ENCODE measurements at places on chromosomes 16 and 17.

- DNase-seq, result no peak
- H3K36me3 ChIP-seq, result no peaks in the 10 kb centered on the region
- H3K27ac ChIP-seq, result no peak overlapping the region
- no peak overlapping the region for H3K4me3 ChIP-seq
- H3K27me3 ChIP-seq, result no peaks in the 10 kb centered on the region
- peaks cover 31% of the 10 kb centered on the region for H3K4me1 ChIP-seq
Measured at GRCh38 chr16:88943741-88944140, 33.3 kb downstream of the CBFA2T3 start.

- no peaks in the 10 kb centered on the region for H3K4me1 ChIP-seq
- no peaks in the 10 kb centered on the region for H3K27me3 ChIP-seq
- no peaks in the 10 kb centered on the region for H3K36me3 ChIP-seq
Measured at GRCh38 chr17:30964876-30965275, 6.0 kb upstream of the RNF135 start.

DNA sequence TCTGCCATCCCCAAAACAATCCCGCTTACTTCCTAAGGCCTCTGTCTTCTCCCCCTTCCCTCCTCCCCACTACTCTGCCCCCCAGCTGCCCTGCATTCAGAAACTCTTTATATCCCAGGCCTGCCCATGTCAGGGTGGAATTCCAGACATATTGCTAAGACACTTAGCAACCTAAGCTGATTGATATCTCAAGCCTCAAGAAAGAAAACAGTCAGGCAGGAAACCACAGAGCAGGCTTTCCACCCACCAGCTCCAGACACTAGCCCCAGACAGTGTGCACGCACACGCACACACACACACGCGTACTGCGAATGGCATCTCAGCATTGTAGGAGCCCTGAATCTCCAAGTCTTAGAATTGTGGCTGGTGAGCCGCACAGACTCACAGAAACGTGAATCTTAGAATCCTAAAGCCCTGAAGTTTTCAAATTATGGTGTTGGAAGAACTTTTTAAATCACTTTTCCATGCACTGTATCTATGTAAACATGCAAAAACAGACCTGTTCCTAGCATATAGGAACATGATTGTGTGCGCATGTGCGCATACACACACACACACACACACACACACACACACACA lies 8.8 kb upstream of the LPCAT2 start:
- H3K27ac ChIP-seq, result peak overlapping the region; percentile 53
- H3K4me3 ChIP-seq, result no peak overlapping the region
- H3K27me3 ChIP-seq, result no peaks in the 10 kb centered on the region
- no peaks in the 10 kb centered on the region for H3K4me1 ChIP-seq
- DNase-seq, result no peak

DNA sequence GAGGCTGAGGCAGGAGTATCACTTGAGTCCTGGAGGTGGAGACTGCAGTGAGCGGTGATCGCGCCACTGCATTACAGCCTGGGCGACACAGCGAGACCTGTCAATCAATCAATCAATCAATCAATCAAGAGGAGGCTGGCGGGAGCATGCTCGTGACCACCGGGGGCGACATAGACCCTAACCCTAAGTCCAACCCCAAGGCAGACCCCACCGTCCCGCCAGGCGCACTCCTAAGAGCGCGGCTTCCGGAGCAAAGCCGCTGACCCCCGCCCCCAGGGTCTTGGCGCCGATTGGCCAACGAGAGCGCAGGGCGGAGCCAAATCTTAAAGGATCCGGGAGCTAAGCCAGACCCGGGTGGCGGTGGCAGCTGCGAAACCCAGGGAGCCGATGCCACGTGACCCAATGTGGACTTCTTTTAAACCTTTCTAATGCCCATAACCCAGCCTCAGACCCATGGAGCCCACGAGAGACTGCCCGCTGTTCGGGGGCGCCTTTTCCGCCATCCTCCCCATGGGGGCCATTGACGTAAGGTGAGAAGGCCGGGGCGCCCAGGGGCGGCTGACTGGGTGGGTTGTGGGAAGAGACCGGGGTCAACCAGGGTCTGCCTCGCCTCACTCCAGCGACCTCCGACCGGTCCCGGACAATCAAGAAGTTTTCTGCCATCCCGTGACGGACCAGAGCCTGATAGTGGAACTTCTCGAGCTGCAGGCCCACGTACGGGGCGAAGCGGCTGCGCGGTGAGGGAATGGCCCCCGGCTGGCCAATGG lies at the start of gene RANGRF:
TSS of gene RANGRF (plus strand) at position 335 of the 767 bp plus-strand sequence. CDS start at position 454, 119 bp downstream.
- no peaks in the 10 kb centered on the region for H3K36me3 ChIP-seq
- H3K4me1 ChIP-seq, result peaks cover 20% of the 10 kb centered on the region

DNA sequence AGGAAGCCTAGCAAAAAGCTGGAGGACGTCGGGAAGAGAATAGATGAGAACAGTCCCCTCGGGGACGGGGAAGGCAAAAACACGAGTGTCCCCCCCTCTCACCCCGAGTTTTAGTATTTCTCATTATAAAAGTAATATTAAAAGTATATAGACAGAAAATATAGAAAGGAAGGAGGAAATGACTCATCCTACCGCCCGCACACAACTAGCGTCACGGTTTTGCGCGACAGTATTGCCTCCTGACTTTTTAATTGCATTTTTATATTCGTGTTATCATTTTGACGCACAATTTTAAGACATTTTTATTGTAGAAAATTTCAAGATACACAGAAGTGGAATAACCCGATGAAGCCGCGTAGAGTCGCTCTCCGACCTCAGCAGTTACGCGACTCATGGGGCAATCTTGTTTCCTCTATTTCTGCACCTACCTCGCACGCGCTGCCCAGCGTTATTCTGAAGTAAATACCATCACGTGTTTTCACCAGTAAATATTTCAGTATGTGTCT lies 652 bp upstream of the SLC25A19 start:
- H3K4me1 ChIP-seq, result peaks cover 10% of the 10 kb centered on the region
- H3K27ac ChIP-seq, result peak overlapping the region; percentile 87
- DNase-seq, result peak; percentile 61
- no peaks in the 10 kb centered on the region for H3K27me3 ChIP-seq

- no peak overlapping the region for H3K27ac ChIP-seq
- H3K4me3 ChIP-seq, result no peak overlapping the region
- DNase-seq, result no peak
- no peaks in the 10 kb centered on the region for H3K36me3 ChIP-seq
- no peaks in the 10 kb centered on the region for H3K27me3 ChIP-seq
Measured at GRCh38 chr17:2613089-2613808, 19.8 kb downstream of the PAFAH1B1 start.

DNA sequence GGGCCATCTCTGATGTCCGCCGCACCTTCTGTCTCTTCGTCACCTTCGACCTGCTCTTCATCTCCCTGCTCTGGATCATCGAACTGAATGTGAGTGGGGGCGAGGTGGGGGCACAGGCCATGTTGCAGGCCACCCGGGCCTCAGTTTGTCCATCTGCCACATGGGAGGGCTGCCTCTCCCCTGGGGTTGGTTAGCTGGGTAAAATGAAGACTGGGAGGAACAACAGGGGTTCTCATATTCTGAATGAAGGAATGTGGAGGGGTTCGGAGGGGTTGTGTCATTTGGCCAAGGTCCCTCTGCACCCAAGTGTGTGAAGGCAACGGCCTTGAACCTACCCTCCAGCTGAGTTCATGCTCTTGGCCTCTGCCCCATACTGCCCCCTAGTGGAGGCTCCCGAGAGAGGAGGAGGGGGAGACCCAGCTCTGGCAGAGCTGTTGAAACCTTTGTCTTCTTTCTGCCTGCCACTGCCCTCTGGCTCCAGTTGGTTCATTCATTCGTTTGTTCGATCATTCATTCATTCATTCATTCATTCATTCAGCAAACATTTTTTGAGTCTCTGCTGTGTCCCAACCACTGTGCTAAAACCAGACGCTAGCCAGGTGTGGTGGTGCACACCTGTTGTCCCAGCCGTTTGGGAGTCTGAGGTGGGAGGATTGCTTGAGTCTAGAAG lies 11.4 kb upstream of the TCAP start:
- no peak overlapping the region for H3K4me3 ChIP-seq
- H3K27me3 ChIP-seq, result no peaks in the 10 kb centered on the region
- H3K27ac ChIP-seq, result no peak overlapping the region
- H3K36me3 ChIP-seq, result peaks cover 46% of the 10 kb centered on the region
- H3K4me1 ChIP-seq, result no peaks in the 10 kb centered on the region

DNA sequence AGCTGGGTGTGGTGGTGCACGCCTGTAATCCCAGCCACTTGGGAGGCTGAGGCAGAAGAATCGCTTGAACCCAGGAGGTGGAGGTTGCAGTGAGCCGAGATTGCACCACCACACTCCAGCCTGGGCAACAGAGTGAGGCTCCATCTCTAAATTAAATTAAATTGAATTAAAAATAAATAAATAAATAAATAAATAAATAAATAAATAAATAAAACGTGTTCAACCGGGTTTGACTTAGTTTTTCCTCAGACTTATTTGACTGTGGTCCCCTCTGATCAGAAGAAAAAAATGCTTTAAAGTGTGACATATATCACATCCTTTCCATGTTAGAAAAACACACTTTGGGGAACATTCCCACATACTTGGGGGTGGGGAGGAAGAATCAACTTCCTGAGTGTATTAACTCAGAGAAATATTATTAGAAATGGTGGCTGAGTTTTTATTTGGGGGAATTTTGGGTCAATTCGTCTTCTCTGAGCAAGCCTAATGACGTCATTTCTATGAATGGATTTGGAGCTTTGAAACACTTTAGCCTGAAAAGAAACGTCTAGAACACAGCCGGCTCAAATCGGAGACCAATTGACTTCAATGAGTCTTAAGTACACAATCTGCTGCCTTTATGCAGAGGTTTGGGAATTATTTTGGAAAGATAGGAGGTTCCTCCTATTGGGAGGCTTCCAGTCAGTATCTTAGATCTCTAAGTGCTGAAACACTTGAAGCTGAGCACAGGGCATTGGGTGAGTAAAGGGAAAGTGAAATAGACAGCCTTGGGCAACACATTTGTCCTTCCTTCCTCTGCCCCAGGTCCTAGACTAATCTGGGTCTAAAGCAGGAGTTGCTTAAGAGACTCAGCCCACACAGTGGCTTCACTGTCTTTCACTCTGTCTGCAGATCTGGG lies 132.6 kb downstream of the PITPNC1 start:
- no peaks in the 10 kb centered on the region for H3K4me1 ChIP-seq
- H3K27me3 ChIP-seq, result no peaks in the 10 kb centered on the region
- H3K4me3 ChIP-seq, result no peak overlapping the region
- DNase-seq, result peak; percentile 55
- no peak overlapping the region for H3K27ac ChIP-seq

- DNase-seq, result no peak
- no peaks in the 10 kb centered on the region for H3K27me3 ChIP-seq
- no peak overlapping the region for H3K27ac ChIP-seq
- H3K36me3 ChIP-seq, result peaks cover 7% of the 10 kb centered on the region
Measured at GRCh38 chr16:47258874-47259461, 115.2 kb upstream of the NETO2 start.

DNA sequence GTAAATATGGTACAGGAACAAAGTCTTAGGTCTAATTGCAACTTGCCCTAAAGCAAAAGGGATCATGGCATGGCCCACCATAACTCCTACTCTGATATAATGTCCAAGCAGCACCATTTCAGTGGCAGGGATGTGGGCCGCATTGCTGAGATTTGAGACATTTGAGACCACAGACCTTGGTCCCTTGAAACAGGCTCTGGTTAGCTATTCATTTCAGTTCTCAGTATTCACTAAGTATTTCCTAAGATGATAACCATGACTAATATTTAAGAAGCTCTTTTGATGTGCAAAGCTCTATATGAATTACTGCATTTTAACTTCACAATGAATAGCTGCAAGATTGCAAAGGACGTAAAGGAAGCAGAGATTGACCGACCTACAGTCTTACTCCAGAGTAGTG lies 471.0 kb downstream of the SHISA9 start:
- H3K27ac ChIP-seq, result no peak overlapping the region
- no peaks in the 10 kb centered on the region for H3K36me3 ChIP-seq
- no peak for DNase-seq
- H3K4me3 ChIP-seq, result no peak overlapping the region
- no peaks in the 10 kb centered on the region for H3K27me3 ChIP-seq

GRCh38 chr16:15849209-15849981 lies 7.4 kb downstream of the MYH11 start:
- H3K4me3 ChIP-seq, result peak overlapping the region; percentile 74
- H3K27me3 ChIP-seq, result no peaks in the 10 kb centered on the region
- peaks cover 38% of the 10 kb centered on the region for H3K4me1 ChIP-seq
- DNase-seq, result no peak
- peak overlapping the region; percentile 89 for H3K27ac ChIP-seq

GRCh38 chr16:65843941-65844340 lies 522.5 kb upstream of the CDH5 start:
- H3K4me1 ChIP-seq, result no peaks in the 10 kb centered on the region
- H3K27me3 ChIP-seq, result no peaks in the 10 kb centered on the region
- no peak overlapping the region for H3K27ac ChIP-seq
- no peak for DNase-seq
- H3K36me3 ChIP-seq, result no peaks in the 10 kb centered on the region
- H3K4me3 ChIP-seq, result no peak overlapping the region

- no peak overlapping the region for H3K27ac ChIP-seq
- no peak for DNase-seq
- no peaks in the 10 kb centered on the region for H3K36me3 ChIP-seq
- H3K4me3 ChIP-seq, result no peak overlapping the region
Measured at GRCh38 chr16:58421529-58421928, 29.3 kb downstream of the GINS3 start.

DNA sequence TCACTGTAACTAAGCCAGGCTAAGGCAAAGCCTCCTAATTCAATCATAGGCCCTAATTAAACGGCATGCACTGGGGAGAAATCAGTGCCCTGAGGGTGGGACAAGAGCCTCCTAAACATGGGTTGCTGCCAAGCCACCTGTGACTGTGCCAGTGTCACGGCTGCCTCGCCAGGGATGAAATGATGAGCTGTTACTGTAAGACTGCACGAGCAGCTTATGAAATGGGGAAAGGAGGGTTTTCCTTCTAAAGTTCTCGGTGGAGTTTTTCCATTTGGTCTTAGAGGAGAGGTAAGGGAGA lies 12.7 kb downstream of the TMEM11 start:
- peaks cover 72% of the 10 kb centered on the region for H3K4me1 ChIP-seq
- peaks cover 26% of the 10 kb centered on the region for H3K36me3 ChIP-seq
- DNase-seq, result no peak

DNA sequence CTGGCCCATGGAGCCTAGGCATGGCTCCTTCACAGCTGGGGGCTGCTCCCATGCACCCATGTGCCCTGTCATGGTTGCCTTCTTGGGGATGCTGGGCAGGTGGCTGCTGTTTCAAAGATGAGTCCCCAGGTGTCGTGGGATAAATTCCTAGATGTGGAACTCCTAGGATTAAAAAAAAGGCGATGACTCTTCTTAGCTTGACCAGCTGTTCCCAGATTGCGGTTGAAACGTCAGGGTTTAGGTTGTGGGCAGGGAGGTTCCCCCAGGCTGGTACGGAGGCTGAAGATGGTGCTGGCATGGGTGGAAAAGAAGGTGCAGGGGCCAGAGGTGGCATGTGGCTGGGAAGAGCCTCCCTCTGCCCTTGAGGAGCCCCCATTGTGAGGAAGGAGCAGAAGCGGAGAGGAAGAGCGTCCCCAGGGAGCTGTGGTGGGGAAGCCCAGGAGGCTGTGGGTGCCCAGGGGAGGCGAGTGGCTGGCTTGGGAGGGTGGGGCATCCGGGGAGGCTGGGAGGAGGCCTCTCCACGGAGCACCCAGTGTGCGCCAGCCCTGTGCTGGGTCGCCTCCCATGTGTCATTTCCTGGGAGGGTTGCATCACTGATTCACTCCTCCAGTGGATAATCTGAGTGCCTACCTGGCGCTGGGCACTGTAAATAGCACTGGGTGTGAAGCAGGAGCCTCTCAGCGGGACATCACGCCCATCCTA lies 7.5 kb upstream of the KCNJ12 start:
- no peak overlapping the region for H3K27ac ChIP-seq
- DNase-seq, result no peak
- peaks cover 10% of the 10 kb centered on the region for H3K4me1 ChIP-seq
- H3K36me3 ChIP-seq, result no peaks in the 10 kb centered on the region
- H3K27me3 ChIP-seq, result no peaks in the 10 kb centered on the region
- H3K4me3 ChIP-seq, result no peak overlapping the region

GRCh38 chr16:57736419-57737351 lies 1.1 kb downstream of the KATNB1 start:
- peaks cover 24% of the 10 kb centered on the region for H3K4me1 ChIP-seq
- H3K27ac ChIP-seq, result peak overlapping the region; percentile 66
- no peak for DNase-seq
- no peaks in the 10 kb centered on the region for H3K27me3 ChIP-seq
- peak overlapping the region; percentile 78 for H3K4me3 ChIP-seq
